CD4-positive, alpha-beta T cell treated with Interleukin-12 subunit alpha and Interleukin-12 subunit beta, for 1 hour (primary cell): ENCODE measurements at places on chromosomes 3 and 15.

DNA sequence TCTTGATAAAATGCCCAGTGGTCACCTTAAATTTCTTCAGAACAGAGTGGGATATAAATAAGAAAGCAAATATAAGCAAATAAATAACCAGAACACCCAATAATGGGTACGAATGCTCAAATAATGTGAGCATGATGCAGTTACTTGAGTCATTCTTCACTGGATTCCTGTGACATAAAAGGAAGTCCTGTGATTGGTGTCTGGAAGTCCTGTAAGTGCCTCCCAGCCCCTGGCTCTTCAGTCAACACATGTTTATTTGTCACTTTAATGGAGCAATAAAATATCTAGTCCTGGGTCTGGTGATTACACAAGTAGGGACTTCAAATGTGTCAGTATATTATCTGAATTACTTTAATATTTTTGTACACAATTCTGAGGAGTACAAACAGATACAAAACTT, 30.4 kb downstream of the TMEM212 start:
- DNase-seq = no peak

DNA sequence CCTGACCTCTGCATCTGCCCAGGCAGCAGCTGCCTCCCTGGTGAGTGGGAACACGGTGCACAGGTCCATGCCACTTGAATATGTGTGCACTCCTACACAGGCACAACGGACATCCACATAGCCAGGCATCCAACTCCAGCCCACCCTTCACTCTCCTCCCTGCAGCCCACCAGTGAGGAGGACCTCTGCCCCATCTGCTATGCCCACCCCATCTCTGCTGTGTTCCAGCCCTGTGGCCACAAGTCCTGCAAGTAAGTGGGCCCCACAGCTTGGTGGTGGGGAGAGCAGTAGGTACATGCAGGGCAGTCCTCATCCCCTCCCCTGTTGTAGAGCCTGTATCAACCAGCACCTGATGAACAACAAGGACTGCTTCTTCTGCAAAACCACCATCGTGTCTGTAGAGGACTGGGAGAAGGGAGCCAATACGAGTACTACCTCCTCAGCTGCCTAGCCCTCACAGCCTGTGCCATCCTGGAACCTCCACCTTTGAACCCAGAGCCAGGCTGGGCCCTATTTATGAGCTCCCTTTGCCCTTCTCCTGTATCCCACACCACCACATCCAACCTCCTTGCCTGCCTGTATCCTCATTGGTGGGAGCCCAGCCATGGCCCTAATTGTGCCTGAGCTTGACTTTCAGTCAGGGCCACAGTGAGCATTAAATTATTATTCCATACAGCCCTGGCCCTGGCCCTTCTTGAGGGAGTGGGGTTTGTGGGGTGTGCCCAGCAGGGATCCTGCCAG, 1.5 kb upstream of the AMIGO3 start:
- DNase-seq = no peak

DNA sequence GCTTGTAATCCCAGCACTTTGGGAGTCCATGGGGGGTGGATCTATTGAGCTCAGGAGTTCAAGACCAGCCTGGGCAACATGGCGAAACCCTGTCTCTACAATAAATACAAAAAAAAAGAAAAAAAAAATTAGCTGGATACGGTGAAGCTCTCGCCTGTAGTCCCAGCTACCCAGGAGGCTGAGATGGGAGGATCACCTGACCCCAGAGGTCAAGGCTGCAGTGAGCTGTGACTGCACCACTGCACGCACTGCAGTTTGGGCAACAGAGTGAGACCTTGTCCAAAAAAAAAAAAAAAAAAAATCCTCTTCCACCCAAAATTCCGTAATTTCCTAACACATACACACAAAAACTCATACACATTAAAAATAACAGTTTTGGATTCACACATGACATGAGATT, 2.2 kb downstream of the ANO10 start:
- no peak for DNase-seq

- DNase-seq = no peak
These were observed 95.3 kb downstream of the RBPMS2 start for GRCh38 chr15:64680097-64680496.

DNA sequence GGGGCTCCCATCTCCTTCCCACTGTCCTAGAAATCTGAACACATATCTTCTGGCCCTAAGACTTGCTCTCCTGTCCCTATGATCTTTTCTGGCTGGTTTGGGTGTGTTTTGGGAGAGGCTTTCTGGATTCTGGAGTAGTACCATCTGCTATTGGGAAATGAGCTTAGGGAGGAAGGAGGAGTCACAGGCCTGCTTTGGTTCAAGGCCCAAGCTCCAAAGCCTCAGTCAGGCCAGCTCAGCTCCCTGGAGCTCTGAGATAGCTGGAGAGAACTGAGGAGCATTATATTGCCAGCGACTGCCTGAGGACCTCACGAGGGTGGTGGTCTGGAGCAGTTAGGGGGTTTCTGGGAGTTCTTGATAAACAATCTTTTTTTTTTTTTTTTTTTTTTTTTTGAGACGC, 18.7 kb downstream of the RASGRF1 start:
- no peak for DNase-seq

DNA sequence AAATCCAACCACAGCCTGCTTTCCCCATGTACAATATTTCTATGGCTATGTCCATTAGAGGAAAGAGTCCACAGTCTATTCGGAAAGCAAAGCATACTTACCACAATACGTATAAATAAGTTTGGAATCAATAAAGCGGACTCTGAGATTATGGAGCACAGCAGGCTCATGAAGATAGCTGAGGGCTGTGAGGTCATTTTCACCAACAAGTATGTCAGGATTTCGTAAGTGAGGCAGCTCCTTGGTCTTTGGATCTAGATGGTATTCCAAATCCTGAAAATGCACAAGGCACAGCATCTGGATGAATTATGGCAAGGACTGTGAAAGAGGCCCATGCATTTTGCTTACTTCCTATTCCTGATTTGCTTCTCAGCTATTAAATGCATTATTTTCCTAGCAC, 100.4 kb downstream of the MYO5A start:
- DNase-seq = no peak

GRCh38 chr3:168647582-168647981, 551.9 kb upstream of the GOLIM4 start:
- no peak for DNase-seq

GRCh38 chr3:160447544-160447943, 2.0 kb downstream of the TRIM59 start:
- DNase-seq = no peak

DNA sequence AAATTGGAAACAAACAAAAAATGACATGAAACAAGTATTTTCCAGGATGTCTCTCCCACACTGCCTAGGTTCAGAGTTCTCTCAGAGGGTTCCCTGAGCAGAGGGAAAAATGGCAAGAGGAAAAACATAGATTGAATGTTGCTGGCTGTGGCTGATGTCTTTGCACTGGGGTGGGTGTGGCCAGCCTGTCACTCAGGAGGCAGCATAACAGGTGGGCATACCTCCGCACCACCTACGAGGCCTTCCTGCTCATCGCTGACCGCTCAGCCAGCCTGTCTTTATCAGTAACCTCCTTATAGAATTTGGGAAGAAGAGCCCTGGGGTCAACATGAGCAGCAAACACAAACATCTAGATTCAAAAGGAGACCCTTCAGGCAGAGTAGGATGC, 216.6 kb upstream of the UMPS start:
- DNase-seq = no peak

GRCh38 chr3:173744479-173744878, 346.9 kb downstream of the NLGN1 start:
- DNase-seq = no peak

DNA sequence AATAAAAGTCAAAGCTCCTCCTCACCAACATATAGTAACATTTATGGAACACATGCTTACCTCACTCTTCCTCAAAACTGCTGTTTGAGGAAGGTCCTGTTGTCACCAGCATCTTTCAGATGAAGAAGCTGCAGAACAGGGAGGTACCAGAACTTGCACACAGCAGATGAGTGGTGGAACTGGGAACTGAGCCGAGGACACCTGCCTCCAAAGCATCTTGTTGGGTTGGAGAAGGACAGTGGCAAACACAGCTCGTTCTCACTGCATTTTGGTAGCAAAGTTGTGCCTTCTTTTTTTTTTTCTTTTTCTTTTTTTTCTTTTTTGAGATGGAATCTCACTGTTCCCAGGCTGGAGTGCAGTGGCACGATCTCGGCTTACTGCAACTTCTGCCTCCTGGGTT, 76.0 kb downstream of the CEMIP start:
- DNase-seq = no peak

DNA sequence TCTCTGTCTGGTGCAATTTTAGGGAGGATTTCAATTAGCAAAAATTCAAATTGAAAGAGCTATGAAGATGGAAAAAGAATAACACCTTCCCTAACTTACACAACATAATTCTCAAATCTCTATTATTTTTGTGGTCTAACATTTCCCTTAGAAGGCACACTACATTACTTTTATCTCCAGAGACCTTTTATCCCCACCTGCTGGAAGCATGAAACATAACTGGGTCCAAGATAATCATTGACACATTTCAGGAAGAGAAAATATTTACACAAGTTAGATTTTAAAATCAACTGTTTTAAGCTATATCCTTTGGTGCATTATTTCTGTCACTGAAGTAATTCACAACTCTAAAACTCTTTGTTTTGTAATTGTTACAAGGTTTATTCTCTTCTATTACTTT, 779.5 kb downstream of the ROBO1 start:
- no peak for DNase-seq

DNA sequence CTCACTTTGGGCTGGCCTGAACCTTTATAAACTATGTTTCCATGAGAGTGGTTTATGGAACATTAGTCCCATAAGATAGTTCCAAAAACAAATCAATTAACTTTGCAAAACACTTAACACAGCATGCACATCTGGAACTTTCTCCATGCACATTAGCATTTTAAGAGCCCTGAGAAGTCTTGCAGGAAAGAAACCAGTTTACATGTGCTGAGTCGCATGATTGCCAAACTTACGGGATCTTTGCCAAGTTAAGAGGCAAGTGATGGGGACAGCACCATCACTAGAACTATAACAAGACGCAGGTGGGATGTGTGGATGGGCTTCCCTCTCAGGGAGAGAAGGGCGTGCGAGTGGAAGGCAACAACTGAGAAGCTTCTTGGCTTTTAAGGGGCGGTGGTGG, 20.7 kb downstream of the ADAMTS9 start:
- no peak for DNase-seq

- no peak for DNase-seq
These were observed 32.1 kb downstream of the MGLL start for GRCh38 chr3:127789990-127790881.

GRCh38 chr3:160027541-160028195, 39.0 kb downstream of the IL12A start:
- DNase-seq = no peak

DNA sequence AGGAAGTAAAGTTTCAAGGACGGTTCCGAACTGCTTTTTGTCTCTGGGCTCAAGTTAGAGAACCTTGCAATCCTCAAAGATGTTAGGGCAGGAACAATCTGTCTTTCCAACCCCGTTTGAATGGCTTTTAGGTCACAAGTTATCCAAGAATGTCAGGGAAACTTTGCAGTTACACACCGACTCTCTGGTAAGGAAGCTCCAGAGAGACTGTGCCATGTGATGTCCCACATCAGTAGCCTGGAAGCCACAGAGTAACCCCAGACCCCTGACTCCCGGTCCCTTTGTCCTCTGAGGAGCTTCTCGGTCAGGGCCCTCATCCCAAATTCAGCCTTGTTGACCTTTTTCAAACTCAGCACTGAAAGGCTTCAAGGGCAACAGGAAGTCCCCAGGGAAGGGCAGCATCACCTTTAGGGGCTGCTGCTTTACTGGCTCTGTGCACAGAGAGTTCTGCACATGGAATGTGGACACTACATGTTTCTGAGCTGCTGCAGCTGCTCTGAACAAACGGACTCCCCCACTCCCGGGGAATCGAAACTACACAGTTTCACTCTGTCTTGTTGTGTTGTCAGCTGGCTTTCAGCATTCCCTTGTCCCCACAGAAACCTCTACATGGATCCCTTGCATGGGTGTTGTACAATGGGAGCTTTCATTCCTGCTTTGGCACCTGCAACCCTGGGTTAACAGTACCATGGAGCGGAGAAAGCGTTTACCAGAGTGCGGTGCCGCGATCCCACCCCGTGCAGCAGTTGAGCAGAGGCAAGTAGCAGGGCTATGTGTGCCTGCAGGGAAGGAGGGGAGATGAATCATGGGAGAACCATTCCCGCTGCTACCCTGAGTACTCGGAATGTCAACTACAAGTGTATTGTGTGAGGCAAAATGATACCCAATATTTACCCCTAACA, 408.2 kb upstream of the THBS1 start:
- DNase-seq = no peak

GRCh38 chr3:129554356-129555152, 11.6 kb downstream of the H1-8 start:
- DNase-seq = no peak

DNA sequence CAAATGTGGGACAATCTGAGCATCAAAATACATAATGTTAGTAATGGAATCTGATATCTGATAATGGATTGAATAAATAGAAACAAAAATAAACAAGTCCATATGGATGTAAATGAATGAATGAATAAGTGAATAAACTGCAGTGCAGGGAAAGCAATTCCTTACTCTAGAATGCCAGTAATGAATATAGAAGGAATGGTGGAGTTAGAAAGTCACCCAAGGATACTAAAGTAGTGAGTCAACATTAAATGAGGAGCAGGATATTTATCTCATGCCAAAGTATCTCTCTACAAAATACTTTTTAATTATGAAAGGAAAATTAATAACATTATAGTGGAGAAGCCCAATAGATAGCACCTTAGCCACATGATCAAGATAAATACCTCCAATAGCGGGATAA, 300.3 kb downstream of the FEZF2 start:
- no peak for DNase-seq

- DNase-seq = no peak
These were observed 5.2 kb upstream of the FURIN start for GRCh38 chr15:90862964-90863778.

DNA sequence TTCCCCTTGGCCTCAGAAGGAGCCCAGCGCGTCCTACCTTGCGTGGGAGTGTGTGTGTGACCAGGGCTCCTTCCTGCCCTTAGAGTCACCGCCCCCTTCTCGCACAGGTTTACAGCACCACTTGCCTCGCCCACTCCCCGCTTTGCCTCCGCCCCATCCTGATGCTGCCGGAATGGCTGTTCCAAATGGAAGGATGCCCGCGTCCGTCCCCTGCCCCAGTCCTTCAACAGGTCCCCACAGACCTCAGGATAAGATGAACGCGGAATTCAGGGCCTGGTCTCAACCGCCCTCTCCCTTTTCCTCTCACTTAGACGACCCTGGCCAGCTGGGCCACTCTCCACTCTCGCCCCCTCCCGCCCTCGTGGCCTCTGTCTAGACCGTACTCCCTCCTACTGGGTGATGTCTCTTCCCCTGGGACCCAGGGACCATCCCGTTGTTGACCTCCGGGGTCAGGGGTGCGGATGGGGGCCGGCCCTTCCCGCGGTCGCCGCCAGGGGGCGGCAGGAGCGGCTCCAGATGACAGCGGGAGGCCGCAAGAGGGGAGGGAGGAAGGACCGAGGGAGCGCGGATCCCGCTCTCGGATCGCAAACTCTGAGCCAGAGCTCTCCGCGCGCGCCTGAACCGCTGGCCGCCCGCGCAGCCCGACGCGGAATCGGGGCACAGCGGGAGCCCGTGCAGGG, at the start of gene THSD4:
Gene THSD4, plus strand, starts transcription at position 585 of the 680 bp plus-strand sequence.
- DNase-seq = peak; percentile 41

- DNase-seq = no peak
These were observed 41.2 kb downstream of the RLBP1 start for GRCh38 chr15:89179966-89180875.
